Hematopoietic multipotent progenitor cell (in vitro differentiated cells): ENCODE measurements at places on chromosomes 7 and 10.

GRCh38 chr7:25503306-25503705, 275.0 kb upstream of the NPVF start:
- no peak for DNase-seq

DNA sequence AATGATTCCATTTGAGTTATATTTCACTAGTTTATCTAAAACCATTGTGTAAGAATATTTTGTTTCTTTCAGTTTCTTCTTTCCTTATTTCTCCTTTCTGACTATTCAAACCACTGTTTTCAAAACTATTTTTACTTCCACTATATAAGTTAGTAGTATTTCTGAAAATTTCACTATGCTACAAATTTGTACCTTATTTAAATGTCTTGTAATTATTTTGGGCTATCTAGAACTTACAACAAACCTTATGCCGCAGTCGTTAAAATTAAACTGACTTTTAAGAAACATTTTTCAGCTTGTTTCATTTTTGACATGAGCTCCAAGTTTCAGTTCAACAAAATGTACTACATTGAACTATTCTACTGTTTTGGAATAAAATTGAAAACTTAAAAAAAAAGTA, 1.8 kb downstream of the TFEC start:
- DNase-seq, result no peak

GRCh38 chr7:116214921-116215320, 4.6 kb downstream of the TES start:
- no peak for DNase-seq

DNA sequence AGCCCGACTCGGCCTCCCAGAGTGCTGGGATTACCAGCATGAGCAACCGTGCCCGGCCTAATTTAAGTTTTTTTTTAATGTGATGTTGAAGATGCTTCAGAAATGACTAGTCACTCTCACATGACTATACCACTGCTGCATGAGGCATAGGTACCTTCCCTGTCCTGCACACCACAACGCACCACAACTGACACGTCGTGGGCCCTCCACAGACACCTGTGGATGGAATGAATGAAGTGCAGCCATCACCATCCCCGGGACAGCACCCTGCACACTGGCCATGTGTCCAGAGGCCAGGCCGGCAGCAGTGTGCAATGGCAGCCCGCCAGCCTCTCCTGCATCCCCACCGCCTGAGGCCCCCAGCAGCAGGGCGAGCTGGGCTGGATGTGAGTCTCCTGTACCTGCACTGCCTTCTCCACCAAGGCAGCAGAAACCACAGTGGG, 55.1 kb downstream of the VOPP1 start:
- DNase-seq, result no peak

GRCh38 chr7:49577576-49577975, 195.9 kb upstream of the VWC2 start:
- no peak for DNase-seq

- no peak for DNase-seq
Measured at GRCh38 chr7:82172017-82172416, 271.6 kb downstream of the CACNA2D1 start.

GRCh38 chr10:71472912-71473311, 76.2 kb downstream of the CDH23 start:
- DNase-seq, result no peak

- peak; percentile 60 for DNase-seq
Measured at GRCh38 chr7:139799586-139799985, 21.8 kb upstream of the HIPK2 start.

DNA sequence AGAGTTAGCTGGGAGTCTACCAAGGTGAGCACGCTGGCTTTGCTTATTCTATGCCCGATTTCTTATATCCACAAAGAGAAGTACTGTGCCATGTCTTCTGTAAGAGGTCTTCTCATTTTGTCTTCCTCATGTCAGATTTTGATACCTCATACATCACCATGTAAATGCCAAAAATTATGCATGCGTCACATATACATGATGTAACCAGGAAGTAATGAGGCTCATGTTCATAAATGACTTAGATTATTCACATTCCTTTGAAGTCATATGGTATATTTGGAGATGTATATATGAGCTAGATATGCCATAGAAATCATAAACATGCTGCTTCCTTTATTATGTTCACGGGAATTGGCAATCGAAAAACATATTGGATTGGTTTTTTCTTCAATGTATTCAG, 97.7 kb upstream of the CELF2 start:
- DNase-seq, result no peak
